Nucleus accumbens (tissue), 56 donors: ENCODE measurements at places on chromosomes 4 and X.

DNA sequence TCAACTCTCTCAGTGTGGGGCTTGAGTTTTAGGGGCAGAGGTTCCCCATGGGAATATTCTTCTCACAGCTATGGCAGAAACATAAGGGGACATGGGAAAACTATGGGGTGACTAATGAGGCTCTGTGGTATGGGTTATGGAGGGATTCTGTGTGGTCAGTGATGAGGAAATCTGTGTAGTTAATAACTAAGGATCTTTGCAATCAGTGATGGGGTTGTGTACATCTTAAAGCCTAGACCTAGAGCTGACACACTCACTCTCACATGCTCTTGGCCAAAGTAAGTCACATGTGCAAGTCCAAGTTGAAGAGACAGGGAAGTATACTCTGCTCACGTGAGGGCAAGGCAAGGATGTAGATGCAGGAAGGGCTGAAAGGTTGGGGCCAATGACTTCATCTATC is 86.4 kb upstream of the UXT start:
- no peak for DNase-seq

DNA sequence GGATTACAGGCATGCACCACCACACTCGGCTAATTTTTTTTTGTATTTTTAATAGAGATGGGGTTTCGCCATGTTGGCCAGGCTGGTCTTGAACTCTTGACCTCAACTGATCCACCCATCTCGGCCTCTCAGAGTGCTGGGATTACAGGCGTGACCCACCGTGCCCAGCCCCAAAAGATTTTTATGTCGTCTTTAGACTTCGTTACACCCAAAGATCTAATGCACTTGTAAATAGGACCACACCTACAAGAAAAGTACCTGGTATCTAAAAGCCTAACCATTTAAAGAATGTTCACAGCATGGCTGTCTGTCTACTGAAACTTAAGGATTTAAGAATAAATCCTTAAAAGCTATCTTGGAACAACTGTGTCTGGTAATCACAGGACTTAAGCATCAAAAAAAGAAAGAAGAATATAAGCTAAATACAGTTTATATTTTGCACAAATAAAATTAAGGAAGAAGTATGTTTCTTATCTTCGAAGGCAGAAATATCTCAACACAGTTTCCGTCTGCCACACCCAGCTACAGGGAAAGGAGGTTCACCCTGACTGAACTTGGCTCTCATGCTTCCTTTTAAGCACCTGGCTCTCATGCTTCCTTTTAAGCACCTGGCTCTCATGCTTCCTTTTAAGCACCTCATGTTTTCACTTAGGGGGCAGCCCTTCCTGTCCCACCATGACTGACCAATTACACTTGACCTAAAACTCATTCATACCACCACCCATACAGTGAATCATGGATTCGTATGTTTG is 92.0 kb upstream of the STS start:
- no peak for DNase-seq

DNA sequence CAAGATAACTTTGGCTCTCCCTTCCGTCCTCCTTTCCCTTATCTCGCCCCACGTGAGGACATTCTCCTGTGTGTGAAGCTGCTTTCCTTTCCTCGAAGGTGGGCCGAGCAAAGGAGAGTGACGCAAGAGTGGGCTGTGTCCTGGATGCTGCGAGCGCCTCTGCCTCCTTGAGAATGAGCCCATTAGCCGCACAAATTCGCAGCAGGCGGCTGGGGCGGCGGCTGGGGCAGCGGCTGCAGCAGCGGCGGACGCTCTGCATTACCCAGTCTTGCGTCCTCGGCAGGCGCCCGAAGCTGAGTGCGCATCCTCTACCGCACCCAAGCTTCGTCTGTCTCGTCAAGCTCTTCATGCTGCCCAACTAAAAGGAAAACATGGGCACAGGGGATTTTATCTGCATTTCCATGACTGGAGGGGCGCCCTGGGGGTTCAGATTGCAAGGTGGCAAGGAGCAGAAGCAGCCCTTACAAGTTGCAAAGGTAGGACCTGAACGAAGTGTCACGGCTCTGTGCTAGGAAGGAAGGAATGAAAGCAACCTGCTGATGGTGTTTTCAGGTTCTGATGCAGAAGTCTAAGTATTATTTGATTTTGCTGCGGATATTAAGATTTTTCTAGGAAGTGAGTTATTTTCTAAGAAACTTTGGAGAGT is at the start of gene SYNPO2:
Gene SYNPO2, plus strand, starts transcription at position 189 of the 646 bp plus-strand sequence. Its CDS starts 183 bp downstream, at position 372.
- peak; percentile 25 for DNase-seq

DNA sequence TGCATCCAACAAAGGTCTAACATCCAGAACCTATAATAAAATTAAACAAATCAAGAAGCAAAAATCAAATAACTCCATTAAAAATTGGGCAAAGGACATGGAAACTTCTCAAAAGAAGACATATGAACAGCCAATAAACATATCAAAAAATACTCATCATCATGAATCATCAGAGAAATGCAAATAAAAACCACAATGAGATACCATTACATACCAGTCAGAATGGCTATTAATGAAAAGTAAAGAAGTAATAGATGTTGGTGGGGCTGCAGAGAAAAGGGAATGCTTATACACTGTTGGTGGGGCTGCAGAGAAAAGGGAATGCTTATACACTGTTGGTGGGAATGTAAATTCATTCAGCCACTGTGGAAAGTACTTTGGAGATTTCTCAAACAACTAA is 465.8 kb downstream of the ZIC3 start:
- DNase-seq, result no peak

DNA sequence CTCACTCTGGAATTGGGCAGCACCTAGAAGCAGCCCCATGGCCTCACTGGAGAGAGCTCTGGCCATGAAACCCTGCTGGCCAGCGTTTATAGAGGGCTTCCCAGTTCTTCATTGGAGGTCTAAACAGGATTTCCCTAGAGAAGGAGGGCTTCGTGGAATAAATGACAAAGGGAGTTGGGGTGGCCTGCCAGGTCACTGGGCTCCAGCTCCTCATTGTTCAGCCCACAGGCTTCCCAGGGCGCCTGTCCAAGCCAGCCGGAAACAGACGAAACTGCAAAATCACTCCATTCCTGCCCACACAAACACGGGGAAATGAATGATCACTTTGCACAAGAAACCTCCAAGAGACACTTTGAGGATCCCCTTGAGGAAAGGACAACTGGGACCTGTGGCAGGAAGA is 189.7 kb downstream of the TSPAN5 start:
- peak; percentile 30 for DNase-seq

- no peak for DNase-seq
Measured at GRCh38 chr4:176758731-176759130, 34.0 kb downstream of the VEGFC start.

DNA sequence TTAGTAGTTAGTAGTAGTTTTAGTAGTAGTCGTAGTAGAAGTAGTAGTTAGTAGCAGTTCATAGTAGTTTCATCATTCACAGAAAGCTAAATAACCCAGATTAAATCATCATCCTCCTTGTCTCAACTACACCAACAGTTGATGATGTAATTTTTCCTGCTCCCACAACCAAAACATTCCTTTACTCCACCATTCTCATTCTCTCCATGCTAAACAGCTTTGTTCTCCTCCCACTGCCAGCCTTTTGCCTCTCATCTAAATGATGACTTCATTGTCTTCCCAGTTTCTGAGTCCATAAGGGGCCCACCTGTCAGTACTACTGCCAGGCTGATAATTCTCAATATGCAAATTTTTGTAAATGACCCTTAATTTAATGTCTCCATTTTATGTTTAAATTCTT is 68.9 kb downstream of the ARHGAP24 start:
- no peak for DNase-seq

GRCh38 chr4:151524610-151525009 is 115.6 kb downstream of the FHIP1A start:
- DNase-seq, result no peak

DNA sequence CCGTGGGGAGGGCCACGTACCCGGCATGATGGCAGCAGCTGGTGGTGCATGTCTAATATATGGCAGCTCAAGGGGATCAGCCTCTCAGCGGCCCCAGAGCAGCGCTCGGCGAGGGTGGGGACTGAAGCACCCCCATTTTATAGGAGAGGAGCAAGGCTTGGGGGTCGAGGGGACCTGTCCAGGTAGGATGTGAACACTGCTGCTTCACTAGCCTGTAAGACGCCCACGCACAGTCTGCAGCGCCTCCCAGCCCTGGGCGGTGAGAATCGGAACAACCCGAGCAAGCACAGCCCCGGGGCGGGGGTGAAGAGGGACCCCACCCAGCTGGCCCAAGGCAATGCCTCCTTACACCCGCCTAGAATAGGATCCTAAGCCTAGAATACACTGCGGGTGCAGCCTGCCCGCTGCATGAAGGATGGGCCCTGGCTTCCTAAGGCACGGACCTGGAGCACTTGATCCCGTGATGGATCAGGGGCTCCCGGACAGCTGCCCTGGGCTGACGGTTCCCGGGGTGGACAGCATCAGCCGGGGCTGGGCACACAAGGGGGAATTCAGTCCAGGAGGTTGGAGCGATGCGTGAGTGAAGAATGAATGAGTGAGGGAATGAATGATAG is 17.6 kb downstream of the ADRA2C start:
- no peak for DNase-seq

DNA sequence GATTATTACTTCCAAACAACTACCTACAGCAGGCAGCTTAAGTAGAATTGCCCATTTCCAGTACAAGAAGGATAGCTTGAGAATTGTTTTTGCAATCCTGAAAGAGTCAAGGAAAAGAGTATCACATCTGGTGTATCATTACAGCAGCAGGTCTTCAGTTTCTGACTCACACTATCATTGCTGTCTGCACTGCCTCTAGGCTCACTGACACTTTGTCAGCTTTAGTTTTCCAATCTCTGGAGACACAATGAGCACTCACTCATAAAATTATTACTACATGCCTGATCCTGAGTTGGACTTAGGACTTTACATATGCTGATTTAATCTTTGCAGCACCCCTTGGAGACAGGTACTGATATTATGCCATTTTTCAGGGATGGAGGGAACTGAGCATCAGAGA is 244.6 kb upstream of the BOD1L1 start:
- DNase-seq, result no peak

DNA sequence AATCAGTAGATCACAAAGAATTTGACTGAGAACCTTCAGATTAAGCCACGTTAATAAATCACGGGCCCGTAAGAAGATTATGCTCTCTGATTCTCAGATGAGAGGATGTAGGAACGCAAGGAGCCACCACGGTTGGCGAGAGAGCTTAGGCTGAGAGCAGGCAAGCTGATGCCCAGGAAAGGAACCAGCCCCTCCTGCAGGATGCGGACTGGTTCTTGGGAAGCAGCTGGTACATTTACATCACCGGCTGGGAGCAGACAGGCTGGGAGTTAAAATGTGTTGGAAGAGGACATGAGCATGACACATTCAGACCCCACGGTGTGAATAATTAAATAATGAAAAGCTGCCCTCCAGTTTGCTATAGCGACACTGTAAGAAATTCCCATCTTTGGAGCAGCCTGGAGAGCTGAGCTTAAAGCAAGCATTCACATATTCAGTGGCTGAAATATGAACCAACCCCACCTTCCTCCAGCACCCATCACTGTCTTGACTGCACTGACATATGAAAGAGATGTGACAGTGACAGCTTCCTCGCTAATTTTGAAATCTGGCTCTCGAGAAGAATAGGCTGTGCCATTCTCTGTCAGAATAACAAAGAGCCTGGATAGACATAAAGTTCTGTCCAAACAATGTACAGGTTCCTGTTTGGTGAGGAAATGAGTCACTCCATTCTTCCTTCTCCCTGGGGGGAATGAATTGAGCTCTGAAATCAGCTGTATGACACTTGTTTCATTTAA is 33.1 kb downstream of the LNX1 start:
- no peak for DNase-seq

DNA sequence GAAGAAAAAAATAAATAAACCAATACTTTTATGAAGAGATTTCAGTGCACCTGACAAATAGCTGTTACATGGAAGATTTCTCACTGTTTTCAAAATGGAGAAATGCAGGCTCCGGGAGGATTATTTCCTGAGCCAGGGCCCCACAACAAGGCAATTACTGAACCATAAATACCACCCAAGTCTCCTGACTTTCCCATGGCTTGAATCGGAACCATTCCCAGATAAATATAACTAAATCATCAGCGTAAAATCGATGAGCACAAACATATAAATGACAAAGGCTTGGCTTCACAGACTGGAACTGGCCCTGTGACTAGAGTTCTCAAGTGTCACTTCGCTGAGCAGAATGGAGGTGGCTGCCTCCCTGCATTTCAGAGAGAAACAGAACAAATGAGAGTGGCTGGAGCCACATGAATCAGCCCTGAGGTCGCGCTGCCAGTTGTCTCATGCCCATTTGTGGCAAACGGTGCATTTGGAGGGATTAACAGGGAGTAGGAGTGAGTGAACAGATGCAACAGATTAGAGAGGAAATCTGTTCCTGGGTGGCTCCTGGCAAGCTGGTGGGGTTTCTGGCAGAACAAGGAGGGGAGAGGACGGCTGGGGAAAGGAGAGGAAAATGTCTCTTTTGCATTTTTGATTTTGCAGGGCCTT is 57.3 kb upstream of the STIM2 start:
- DNase-seq, result no peak

GRCh38 chrX:40006106-40007017 is 91.4 kb downstream of the BCOR start:
- DNase-seq, result no peak

DNA sequence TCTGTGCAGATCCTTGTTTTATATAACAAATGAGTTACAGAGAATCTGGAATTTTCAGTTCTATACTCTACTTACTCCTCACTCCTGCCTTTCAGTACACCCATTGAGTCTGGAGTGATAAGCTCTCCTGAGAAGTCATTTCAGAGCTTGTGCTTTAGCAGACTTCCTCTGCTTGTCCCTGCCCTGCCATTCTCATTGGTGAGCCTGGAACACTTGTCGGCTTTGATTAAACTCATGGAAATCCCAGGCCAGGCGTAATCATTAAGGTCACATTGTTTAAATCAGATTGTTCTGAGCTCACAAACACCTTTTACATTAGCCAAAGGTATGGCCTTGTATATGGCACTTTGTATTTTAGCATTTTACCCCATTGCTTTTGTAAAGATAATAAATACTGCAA is 102.7 kb downstream of the CNKSR2 start:
- DNase-seq, result no peak
